Endodermal cell (in vitro differentiated cells): ENCODE measurements at places on chromosomes 4 and X. TPM values are rescaled to one million over a fixed set of nuclear protein-coding genes. Genes with fewer than 3 reads are reported as not detected.

GRCh38 chrX:8629871-8630270 is 102.1 kb downstream of the ANOS1 start:
- no peak for DNase-seq

- no peak for DNase-seq
Measured at GRCh38 chr4:85024671-85025070, 58.2 kb upstream of the WDFY3 start.

DNA sequence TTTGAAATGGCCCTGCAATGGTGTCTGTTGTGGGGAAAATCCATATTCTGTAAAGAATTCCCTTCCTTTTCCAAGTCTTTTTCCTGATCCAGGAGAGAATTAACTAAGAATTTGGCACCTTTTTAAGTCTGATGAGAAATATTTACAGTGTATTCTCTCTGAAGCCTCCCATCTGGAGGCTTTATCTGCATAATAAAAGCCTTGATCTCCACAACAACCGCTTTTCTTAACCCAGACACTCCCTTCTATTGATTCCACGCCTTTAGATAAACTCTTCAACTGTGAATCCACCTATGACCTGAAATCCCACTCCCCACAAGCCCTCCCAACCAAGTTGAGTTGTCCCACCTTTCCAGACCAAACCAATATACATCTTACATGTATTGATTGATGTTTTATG is 43.1 kb upstream of the TMPRSS11E start:
- DNase-seq: peak; percentile 78

GRCh38 chr4:122622400-122622799 is 1.5 kb upstream of the IL21 start:
- no peak for DNase-seq

- DNase-seq: no peak
Measured at GRCh38 chrX:129777218-129778030, 2.3 kb upstream of the SASH3 start.

DNA sequence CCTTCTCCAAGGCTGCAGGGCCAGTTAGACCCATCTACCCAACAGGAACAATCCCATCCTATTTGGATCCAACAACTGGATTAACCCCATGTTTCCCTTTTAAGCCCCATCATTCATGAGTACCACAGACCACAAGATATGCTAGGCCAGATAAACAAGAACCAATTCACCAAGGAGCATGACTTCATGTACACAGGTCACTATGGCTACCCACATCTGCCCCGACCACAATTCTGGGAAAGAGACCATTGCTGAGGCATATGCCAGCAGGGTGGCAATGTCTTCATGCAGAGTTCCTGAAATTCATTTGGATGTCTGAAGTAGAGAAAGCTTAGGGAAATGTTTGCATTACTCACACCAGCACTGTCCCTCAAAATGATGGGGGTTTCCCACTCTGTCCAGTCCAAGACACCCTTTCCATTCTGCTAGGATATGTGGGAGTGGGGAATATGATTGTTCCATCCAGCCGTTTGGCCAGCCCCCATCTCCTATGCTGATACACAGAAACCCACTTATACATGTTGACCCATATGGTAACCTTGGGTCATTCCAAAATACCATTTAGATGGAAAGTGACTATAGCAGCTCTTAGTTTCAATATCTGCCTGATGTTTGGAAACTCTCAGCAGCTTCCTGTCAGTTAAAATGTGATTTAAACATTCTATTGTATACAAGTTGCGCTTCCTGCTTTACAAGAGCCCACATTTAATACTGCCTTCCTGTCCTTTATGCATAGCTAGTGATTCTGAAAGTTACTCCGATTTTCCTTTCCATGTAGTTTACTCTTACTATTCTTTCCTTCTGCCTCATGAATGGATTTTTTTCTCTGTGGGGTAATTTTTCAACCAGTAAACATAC is 129.0 kb downstream of the AMMECR1 start:
- no peak for DNase-seq

GRCh38 chr4:16770710-16771285 is 127.6 kb downstream of the LDB2 start:
- DNase-seq: no peak

GRCh38 chr4:15873117-15873516 is 65.4 kb downstream of the FGFBP1 start:
- DNase-seq: no peak

DNA sequence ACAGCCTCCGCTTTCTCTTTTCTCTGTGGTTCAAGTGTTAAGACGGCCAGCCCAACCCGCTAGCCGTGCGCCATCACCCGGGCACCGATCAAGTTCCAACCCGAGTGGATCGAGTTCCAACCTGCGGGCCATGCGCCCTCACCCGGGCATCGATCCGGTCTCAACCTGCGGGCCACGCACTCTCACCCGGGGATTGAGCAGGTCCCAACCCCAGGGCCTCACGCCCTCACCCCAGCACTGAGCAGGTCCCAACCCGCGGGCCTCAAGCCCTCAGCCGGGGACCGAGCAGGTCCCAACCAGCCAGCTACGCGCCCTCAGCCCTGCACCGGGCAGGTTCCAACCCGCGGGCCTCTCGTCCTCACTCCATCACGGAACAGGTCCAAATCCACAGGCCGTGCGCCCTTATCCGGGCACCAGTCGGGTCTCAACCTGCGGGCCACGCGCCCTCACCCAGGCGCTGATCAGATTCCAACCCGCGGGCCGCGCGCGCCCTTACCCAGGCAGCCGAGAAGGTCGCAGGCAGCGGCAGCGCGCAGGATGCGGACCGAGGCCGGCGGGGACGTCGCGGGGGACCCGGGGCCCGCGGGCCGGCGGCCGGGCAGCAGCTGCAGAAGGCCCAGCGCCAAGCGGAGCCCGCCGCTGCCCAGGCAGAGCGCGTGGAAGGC is 443 bp downstream of the GPR143 start:
- DNase-seq: peak; percentile 74

DNA sequence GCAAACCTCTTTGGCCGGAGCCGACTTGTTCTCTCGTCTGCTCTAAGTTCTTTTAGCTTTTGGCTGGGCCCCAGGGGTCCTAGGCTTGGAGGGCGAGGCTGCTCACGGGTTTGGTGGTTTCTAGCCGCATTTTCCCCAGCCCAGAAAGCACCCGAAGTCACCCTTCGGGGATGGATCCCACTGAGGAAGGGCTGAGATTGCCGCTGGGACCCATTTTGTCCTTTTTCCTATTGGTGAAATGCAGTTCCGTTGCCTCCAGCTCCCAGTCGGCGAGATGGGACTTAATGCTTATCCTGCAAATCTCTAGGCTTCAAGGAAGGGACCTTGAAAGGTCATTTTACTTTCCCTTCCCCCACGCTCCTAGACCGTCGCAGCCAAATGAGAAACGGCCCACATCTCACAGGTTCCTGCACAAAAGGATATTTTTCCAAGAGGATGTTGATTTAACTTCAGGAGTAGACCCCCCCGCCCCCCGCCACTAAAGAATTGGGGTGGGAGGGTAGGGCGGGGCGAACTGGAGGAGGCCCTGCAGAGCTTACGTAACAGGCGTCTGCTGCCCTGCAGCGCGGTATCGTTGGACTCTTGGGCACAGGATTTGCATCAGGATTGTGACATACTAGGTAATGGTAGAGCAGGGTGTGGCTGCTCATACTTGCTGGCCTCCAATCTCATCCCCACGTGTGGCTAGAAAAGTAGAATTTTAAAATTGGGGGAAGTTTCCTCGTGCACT is 564 bp downstream of the PGK1 start:
- peak; percentile 49 for DNase-seq

GRCh38 chrX:121457096-121457495 is 409.7 kb downstream of the GLUD2 start:
- no peak for DNase-seq

DNA sequence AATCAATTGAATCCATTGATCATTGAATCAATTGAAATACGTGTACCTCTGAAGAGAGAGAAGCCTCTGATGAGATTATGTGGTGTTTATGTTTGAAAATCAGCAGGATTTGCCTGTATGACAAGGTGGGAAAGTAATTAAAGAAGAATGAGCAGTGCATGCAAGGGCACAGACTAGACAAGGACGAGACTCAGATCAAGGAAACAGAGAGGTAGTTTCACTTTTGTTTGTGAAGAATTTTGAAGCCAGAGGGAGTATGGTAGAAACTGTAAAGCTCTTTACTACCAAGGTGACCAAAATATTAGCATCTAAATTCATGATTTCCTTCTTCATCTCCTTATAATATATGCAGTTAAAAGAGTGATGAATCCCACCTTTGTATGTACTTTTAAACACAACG is 1830.0 kb upstream of the IGFBP7 start:
- no peak for DNase-seq

- no peak for DNase-seq
Measured at GRCh38 chr4:163976588-163976987, 482.1 kb downstream of the TMA16 start.

DNA sequence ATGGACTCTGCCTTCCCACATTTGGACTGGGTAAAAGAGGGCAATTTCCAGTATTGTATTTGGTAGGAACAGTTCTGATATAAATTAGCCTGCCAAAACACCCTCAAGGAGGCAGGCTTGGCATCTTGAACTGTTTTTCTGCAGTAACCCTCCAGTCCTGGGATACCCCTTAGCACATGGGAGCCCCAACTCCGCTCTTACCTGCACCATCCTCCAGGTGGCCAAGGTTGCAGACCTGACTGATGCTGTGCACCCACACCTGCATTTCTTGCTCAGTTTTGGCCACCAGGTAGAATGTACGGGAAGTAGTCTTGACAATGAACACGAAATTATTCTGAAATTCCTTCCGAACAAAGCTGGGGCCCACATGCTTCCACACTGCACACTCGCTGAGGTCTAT is 35.1 kb downstream of the GAB3 start:
- no peak for DNase-seq

DNA sequence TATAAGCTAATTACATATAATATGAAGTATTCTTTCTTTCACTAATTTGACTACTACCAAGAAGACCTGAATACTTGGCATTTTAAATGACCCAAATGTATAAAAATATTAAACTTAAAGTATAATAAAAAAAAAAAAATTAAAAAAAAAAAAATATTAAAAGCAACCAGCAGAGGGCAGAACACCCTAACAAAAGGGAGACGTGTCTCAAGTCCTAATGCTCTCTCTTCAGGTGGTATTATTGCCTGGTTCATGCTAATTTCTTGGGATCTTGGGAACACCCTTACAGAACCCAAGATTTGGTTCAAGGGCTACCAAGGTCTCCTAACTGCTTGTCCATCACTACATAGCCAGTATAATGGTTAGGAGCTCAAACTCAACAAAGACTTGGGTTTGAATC is 754.8 kb downstream of the RAB28 start:
- DNase-seq: no peak

The BLOC1S4 gene
- 16.7 to 26.5 TPM (median 21.9 TPM) in 3 replicates for total RNA-seq

The PLK4 gene
- 25.0 and 28.7 TPM in 2 replicates for total RNA-seq

The NPNT gene
- 0.88 and 1.3 TPM in 2 replicates for total RNA-seq

The MAGED2 gene
- 261 TPM in 2 replicates for total RNA-seq
